ENCODE measurements at places on chromosomes 3 and 15. TPM values are rescaled to one million over a fixed set of nuclear protein-coding genes. Genes with fewer than 3 reads are reported as not detected.

The PLA1A gene
- polyA plus RNA-seq, result 2.4 TPM

The C3orf70 gene
- polyA plus RNA-seq, result 3.5 TPM

The FES gene
- polyA plus RNA-seq, result 4.1 TPM

The CDCP1 gene
- polyA plus RNA-seq, result 0.93 TPM

The C2CD4A gene
- polyA plus RNA-seq, result 0.24 TPM

The FBXO40 gene
- polyA plus RNA-seq, result 0.17 TPM

The GPR62 gene
- polyA plus RNA-seq, result 8.9 TPM

The C3orf85 gene
- not detected for polyA plus RNA-seq

The RLBP1 gene
- polyA plus RNA-seq, result 1.1 TPM

The AMOTL2 gene
- polyA plus RNA-seq, result 23.5 TPM

The REC114 gene
- polyA plus RNA-seq, result not detected

The MAP1A gene
- 107 TPM for polyA plus RNA-seq

The CAMKV gene
- 28.5 TPM for polyA plus RNA-seq

The NKTR gene
- 4.6 TPM for polyA plus RNA-seq

The RASGRF1 gene
- polyA plus RNA-seq, result 9.4 TPM

The CD200 gene
- 82.6 TPM for polyA plus RNA-seq

The GOLGA6L25 gene
- polyA plus RNA-seq, result not detected

The TMEM212 gene
- not detected for polyA plus RNA-seq

The EDC3 gene
- 34.9 TPM for polyA plus RNA-seq

The SLC38A3 gene
- polyA plus RNA-seq, result 18.3 TPM

The CLASP2 gene
- 30.3 TPM for polyA plus RNA-seq

The C3orf22 gene
- polyA plus RNA-seq, result not detected

The LIPC gene
- polyA plus RNA-seq, result 0.63 TPM

The CCDC71 gene
- 13.3 TPM for polyA plus RNA-seq

The OR4M2 gene
- polyA plus RNA-seq, result not detected

The FOXL2NB gene
- not detected for polyA plus RNA-seq

The DPPA2 gene
- not detected for polyA plus RNA-seq

The INKA1 gene
- 2.1 TPM for polyA plus RNA-seq

The PRRT3 gene
- 8.4 TPM for polyA plus RNA-seq

The SSR3 gene
- polyA plus RNA-seq, result 68.8 TPM

The MCTP2 gene
- polyA plus RNA-seq, result 1.5 TPM

The TIPARP gene
- polyA plus RNA-seq, result 10.7 TPM

The BTLA gene
- polyA plus RNA-seq, result not detected

The LYZL4 gene
- not detected for polyA plus RNA-seq

The ADAM10 gene
- 24.7 TPM for polyA plus RNA-seq

The PLXNB1 gene
- polyA plus RNA-seq, result 70.1 TPM

The HDGFL3 gene
- polyA plus RNA-seq, result 51.0 TPM

The DPP8 gene
- 6.1 TPM for polyA plus RNA-seq

The SCAANT1 gene
- not detected for polyA plus RNA-seq

The MASP1 gene
- 4.0 TPM for polyA plus RNA-seq

The NEK10 gene
- polyA plus RNA-seq, result 0.20 TPM

The ADAMTSL3 gene
- polyA plus RNA-seq, result 0.98 TPM

The ZNF770 gene
- polyA plus RNA-seq, result 7.4 TPM

The FGD5 gene
- 2.8 TPM for polyA plus RNA-seq

The ROBO1 gene
- polyA plus RNA-seq, result 8.3 TPM

The SERINC4 gene
- polyA plus RNA-seq, result 0.22 TPM

The KIF15 gene
- 12.0 TPM for polyA plus RNA-seq

The PLS1 gene
- polyA plus RNA-seq, result 16.2 TPM

The PPP1R14D gene
- 0.66 TPM for polyA plus RNA-seq

The NMB gene
- polyA plus RNA-seq, result 10.5 TPM

Measured in brain (organoid and tissue), 16 donors.